ENCODE measurements at places on chromosomes 5 and 9.

GRCh38 chr9:81227507-81228245, 461.7 kb downstream of the TLE1 start:
- DNase-seq, result no peak

DNA sequence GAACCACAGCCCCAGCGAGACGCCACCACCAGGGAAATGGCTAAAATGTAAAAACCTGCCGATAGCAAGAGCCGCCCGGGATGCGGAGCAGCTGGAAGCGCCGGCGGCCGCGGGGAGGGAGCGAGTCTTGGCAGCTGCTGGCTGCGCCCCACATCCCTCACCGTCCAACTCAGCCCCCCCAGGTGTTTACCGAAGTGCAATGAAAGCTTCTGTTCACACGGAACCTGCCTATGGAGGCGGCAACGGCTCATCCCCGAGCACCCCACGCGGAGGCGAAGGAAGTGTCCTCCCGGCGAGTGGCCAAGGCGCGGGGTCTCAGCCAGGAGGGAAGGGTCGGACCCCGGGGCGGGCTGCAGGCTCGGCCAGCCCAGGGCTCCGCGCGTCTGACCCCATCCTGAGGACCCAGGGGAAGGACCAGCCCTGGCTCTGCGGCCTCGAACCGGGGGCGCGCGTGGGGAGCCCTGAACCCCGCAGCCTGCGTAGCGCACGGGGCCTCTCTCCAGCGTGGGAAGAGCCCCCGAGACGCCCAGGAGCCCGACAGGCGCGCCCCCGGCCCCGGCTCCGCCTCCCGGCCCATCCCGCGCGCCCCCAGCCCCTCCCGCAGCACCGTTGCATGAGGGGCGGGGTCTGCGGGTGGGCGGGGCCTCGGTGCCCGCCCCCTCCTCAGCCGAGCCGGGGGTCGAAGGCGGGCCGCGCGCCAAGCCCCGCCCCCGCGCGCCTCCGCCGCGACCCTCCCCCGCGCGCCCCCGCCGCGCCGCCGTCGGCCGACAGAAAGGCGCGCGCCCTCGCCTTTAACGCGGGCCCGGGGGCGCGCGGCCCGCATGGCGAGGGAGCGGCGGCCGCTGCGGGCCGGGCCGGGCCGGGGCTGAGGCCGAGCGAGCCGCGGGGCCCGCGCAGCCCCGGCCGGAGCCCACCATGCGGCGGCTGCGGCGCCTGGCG, at the start of gene DIPK1B:
DIPK1B (plus strand) TSS at position 822 of the 939 bp plus-strand sequence; CDS start at position 916, 94 bp downstream.
- no peak for DNase-seq

DNA sequence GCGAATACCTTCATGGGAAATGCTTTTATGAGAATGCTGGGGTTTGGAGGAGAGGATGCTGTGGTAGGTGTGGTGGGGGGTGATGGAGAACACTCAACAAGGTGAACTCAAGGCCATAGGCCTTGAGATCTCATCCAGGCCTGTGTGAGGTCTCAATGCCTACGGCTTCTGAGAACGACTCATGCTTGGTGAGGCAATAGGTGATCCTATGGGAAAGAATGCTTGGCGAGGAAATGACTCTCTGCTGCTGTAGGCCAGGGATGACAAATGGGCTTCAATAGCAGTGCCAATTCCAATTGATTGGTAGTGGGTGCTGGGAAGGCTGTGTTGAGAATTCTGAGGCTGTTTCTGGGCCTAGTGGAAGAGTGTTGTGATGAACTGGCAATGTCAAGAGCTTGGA, 280.2 kb upstream of the CLINT1 start:
- DNase-seq, result no peak

DNA sequence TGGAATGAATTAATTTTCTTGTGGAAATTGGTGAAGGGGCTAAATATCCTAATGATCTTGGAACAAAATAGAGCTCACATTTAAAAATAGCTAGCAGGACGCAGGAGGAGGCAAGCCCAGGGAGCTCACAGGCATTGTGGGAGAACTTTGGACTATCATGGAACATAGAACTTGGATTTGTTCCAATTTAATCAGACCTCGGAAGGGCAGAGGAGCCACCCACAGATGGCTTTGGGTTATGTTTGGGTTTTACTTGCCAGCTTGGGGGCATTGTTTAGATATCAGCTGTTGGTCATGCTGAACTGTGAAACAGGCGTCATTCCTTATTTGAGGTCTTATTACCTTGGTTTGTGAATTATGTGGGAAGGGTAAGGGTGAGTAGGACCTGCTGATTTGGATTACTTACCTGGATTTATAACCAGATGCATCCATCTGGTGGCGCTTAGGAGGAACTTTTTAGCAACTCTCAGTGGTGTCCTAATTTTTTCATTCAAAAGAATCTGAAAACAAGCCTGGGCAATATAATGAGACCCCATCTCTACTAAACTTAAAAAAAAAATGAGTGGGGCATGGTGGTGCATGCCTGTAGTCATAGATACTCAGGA, 14.1 kb upstream of the PTGR1 start:
- DNase-seq, result no peak

DNA sequence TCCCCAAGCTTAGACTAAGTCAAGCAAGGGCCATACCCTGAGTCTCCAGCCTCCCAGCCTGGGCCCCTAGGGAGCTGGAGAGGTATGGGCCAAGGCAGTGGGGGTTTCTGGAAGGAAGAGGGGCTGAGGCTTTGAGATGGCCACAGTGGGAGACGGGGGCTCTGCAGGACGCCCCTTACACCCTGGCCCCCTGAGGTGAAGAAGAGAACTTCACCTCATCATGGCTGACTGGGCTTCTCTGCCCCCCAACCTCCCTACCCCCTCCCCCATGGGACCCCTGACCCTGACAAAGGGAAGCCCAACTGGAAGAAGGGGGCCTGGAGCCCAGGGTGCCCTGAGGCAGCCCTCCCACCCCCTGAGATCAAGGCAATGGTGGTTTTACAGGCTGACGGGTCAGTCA, 25.8 kb downstream of the PCDH1 start:
- no peak for DNase-seq

GRCh38 chr9:129849901-129850300, 14.6 kb downstream of the USP20 start:
- DNase-seq, result no peak

DNA sequence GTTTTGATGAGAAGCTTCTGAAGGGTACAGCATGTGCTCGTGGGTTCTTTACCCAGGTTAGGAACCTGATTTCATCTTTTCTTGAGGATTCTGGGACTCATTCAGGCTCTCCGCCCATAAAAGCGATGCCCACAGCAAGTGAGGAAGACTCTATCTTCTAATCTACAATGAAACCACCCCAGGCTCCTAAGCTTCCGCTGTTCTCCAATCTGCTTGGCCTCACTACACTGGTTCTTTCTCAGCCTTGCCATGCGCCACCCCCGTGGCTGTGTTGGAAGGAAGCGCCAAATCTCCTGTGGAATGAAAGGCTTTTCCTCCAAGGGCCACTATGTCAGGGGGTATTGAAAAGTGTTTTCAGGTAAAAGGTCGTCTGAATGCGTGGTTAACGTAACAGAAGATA, 135.6 kb downstream of the MYO10 start:
- DNase-seq, result no peak

- no peak for DNase-seq
Measured at GRCh38 chr9:37107701-37108100, 12.7 kb upstream of the ZCCHC7 start.

DNA sequence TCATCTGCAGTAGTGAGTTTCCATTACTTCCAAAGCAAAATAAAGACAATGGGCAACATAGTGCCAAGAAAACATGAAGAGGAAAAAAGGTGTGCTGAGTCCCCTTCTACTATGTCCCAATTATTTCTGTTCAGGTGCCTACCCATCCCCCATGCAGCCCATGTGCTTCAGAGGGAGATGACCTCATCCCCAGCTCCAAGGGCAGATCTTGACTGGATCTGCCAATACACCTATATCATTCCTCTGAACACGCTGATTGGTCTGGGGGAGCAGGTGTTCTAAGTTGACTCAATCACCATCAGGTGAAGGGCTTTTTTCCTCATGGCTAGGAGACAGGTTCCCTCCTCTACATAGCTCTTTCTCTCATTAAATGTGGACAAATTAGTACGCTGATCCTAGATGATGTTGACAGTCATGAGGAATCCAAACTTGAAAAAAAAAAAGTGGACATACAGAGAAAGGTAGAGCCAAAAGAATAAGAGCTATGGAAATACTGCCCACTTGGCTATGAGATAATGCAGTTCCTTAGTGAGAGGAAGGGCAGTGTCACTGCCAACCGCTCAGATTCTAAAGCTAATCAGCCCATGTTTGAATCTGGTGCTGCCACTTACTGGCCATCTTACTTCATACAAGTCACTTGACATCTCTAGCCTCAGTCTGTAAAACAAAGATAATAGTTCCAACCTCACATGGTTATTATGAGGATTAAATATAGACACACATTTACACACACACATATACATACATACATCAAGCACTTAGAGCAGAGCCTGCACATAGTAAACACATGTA, 23.1 kb downstream of the PRELID2 start:
- no peak for DNase-seq

DNA sequence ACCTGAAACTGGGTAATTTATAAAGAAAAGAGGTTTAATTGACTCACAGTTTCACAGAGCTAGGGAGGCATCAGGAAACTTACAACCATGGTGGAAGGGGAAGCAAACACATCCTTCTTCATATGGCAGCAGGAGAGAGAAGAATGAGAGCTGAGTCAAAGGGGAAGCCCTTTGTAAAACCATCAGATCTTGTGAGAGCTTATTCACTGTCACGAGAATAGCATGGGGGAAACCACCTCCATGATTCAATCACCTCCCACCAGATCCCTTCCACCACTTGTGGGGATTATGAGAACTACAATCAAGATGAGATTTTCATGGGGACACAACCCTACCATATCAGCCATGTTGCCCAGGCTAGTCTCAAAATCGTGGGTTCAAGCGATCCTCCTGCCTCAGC, 143.4 kb downstream of the FGF18 start:
- no peak for DNase-seq

DNA sequence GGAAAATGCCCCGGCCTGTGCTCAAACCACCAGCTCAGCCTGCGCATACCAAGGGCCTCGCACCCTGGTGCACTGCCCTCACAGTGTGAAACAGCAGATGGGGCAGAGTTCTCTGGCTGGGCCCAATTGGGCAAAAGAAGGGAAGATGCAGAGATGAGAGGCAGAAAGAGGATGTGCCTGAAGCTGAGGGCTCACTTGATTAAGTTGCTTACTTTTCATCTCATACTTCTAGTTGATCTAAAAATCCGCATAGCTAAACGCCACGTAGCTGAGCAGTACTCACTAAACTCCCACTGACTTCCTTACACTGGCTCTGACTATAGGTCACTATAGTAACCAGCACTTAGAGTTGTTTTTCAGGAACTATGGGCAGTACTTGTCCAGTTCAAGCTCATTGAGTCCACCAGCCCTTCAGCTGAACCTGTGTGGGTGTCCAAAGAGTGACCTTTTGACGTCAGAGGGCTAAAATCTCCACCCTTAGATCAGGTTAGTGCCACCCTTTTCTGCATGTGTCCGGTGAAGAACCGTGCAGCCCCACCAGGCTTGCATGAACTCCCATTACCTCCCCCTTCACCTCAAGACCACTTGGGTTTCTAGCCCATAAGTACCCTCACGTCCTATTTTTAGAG, 215.2 kb downstream of the AUH start:
- no peak for DNase-seq

GRCh38 chr9:132901858-132902831, 23.4 kb downstream of the SPACA9 start:
- peak; percentile 43 for DNase-seq

DNA sequence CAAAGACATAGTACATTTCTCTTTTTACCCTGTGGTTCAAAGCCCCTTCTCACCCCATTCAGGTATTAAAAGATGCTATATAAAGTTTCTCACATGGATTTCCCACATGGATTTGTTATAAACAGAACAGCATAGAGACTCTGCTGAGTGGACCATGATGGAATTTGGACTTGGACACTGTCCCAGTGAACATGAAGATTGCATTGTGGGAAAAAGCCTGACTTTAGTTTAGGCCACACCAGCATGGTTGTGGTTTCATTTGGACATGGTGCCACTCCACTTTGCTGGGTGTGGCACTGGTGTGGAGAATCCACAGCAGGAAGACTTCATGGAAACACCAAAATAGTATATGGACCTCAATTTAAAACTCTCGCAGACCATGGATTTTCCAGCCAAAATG, 124.6 kb downstream of the ARHGAP26 start:
- DNase-seq, result no peak

- DNase-seq, result no peak
Measured at GRCh38 chr9:124779368-124780059, 2.6 kb downstream of the OLFML2A start.

DNA sequence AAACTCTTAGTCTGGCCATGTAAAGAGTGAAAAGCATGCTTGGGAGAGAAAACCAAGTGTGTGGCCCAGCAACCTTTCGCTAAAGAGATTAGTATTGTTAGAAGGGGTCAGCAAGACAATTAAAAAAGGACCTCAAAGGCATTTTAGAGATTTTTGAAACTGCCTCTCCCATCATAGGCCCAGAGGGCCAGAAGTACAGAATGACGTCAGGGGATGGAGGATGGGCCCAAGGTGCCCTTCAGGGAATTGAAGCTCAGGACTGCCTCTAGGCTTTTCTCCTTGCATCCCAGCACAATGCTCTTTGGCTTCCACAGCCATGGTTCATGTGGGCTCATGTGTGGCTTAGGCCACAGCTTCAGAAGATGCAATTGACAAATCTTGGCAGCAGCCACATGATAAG, 287.0 kb upstream of the COX7C start:
- DNase-seq, result no peak

- no peak for DNase-seq
Measured at GRCh38 chr9:127380479-127380878, 16.5 kb upstream of the SLC2A8 start.

- DNase-seq, result no peak
Measured at GRCh38 chr9:111320631-111321030, 9.4 kb downstream of the OR2K2 start.

DNA sequence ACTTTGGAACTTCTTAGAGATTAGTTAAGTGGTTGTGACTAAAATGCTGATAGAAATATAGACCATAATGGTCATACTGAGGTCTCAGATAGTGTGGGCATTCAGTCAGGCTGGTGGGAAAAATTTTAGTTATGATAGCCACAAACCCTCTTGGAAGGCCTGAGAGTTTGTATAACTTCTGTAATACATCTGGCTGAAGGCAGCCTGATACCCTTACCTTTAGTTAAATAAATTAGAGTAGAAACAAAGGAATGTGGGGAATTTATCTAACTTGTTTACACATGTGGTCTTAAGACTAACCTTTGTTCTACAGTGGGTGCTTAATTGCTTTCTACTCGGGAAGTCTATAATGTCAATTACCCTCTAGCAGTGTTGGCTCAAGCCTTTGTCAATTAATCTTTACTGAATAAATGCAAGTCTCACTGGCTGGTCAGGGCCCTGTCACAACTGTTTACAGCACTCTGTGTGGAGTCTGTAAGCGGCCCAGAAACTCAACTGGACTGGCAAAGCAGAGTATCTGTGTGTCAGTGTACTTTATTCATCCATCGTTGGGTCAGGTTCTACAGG, 184.0 kb downstream of the FBXO4 start:
- no peak for DNase-seq

All from stimulated activated CD8-positive, alpha-beta memory T cell treated with anti-CD3 and anti-CD28 coated beads, Interleukin-15, amount 100 ng/mL, for 24 hours (primary cell).